ENCODE measurements at places on chromosomes 3 and 15. TPM values are rescaled to one million over a fixed set of nuclear protein-coding genes. Genes with fewer than 3 reads are reported as not detected.

The PLCB2 gene
- 15.2 TPM for total RNA-seq

DNA sequence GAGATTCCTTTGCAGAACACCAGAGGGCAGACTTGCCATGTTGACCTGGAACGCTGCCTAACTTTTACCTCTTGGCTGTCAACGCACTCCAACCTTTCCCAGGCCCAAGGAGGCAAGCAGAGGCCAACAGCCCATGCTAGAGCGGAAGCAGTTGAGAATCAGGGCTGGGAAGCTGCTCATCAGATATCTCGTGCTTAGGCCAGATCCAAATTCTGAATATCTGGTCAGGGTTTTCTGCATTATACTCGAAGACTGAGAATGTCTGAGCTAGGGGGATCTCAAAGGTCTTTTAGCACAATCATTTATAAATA lies 2.5 kb downstream of the XIRP1 start:
- DNase-seq, result peak; percentile 73

The GRIP2 gene
- 12.0 TPM for total RNA-seq

- no peak for DNase-seq
Observed at GRCh38 chr3:181358060-181358459, 353.7 kb upstream of the SOX2 start.
